ENCODE measurements at places on chromosomes 4 and X. TPM values are rescaled to one million over a fixed set of nuclear protein-coding genes. Genes with fewer than 3 reads are reported as not detected.

DNA sequence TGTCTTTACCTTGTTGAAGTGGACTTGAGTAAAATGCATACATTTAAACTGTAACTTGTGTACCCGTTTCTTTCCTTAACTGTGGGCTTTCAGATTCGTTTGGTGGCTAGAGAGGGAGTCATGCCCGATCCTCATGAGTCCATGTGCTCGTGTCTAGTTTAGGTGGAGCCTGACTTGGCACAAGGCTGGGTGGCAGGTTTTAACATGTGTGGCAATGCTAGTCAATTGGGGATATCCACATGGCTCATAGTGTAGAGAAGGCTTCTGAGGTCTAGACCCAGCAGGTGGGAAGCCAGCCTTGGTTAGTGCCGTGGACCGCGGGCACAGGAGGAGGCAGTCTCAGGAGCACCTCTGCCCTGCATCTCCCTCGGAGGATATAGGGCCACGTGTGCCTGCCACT is 48.5 kb upstream of the CLCN4 start:
- peak; percentile 57 for DNase-seq

COL25A1 gene
- total RNA-seq: 0.03 TPM

DNA sequence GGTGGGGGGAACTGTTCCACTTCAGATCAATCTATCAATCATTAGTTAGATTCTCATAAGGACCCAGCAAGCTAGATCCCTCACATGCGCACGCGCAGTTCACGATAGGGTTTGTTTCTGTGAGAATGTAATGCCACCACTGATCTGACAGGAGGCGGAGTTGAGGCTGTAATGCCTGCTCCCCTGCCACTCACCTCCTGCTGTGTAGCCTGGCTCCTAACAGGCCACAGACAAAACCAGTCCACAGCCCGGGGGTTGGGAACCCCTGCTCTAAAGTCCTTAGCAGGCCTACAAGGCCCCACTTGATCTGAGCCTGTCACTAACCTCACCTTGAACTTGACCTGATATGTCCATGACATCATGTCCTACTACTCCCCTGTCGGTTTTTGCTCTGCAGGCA is 30.3 kb downstream of the ARL9 start:
- no peak for DNase-seq

DNA sequence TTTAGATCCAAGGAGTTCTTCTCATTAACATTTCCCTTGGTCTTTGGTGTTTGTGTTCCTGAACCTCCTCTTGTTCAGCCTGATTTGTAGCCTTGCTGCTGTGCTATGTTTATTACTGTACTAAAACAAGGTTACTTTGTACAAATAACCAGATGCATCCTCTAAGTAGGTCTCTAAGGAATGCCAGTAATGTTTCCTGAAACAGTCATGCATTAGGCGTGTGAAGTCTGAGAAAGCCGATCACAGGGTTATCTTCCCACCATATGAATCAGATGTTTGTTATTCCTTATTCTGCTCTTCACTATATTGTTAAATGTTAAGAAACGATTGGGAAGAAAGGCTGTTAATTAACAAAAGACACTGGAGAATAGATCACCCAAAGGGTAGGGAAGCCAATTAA is 66.9 kb downstream of the GALNTL6 start:
- peak; percentile 22 for DNase-seq

GRCh38 chrX:153538424-153538823 is 21.0 kb downstream of the ATP2B3 start:
- no peak for DNase-seq

TENM3 gene
- 30.1 TPM for total RNA-seq
